CD4-positive, alpha-beta T cell treated with Interleukin-10 for 1 hour (primary cell): ENCODE measurements at places on chromosomes 2 and 18.

DNA sequence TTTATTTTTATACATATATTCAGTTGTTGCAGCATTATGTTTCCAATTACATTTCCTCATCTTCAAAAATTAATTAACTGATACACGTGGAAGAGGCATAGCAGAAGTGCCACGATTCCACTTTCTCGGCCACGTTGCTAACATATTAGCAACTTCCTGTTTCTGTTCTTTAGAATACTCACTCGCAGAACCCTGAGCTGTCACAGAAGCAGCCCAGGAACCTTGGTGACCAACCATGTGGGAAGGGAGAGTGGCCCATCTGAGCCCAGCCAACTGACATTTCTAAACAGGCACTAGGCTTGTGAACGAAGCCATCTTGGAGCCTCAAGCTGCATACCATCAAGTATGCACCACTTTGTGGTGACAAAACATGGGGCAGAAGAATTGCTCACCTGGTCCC is 350.1 kb downstream of the CBLN2 start:
- no peak for DNase-seq

DNA sequence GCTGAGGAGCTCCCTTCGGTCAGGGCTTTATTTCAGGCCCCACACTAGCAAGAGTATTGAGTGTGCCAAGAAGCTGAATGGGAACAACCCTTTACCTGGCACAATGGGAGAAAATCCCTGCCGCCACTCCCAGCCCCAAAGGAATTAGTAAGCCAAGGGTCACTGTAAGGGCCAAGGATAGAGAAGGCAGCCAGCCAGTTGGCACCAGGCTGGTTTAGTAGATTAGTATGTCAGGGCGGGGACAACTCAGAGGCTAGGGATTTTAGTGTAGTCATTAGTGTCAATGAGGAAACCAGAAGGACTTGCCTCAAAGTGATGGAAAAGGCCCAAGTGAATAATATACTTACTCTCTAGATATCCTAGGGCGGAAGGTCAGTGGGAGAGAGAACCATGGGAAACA is 34.9 kb upstream of the CYP26B1 start:
- DNase-seq: no peak

GRCh38 chr2:207108440-207108839 is 57.3 kb downstream of the KLF7 start:
- no peak for DNase-seq

GRCh38 chr2:231334179-231334930 is 61.2 kb upstream of the B3GNT7 start:
- no peak for DNase-seq

- DNase-seq: no peak
Measured at GRCh38 chr2:225104971-225105370, 62.7 kb upstream of the DOCK10 start.

DNA sequence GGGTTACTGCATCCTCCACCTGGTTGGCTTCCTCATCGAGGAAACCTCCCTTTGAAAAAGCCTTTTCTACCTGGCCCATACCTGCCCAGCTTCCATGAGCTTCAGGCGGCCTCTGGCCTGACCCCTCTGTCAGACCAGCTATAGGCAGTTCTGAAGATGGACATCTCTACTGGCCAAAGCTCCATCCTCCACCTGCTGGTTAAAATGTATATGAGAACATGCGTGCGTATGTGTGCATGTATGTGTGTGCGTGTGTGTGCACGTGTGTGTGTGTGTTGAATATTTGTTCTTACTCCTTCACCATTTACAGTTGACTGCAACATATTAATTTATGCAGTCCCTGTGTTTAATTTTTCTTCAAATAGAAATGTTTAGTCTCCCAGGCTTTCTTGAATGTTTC is 642.4 kb upstream of the RAB6C start:
- DNase-seq: no peak

DNA sequence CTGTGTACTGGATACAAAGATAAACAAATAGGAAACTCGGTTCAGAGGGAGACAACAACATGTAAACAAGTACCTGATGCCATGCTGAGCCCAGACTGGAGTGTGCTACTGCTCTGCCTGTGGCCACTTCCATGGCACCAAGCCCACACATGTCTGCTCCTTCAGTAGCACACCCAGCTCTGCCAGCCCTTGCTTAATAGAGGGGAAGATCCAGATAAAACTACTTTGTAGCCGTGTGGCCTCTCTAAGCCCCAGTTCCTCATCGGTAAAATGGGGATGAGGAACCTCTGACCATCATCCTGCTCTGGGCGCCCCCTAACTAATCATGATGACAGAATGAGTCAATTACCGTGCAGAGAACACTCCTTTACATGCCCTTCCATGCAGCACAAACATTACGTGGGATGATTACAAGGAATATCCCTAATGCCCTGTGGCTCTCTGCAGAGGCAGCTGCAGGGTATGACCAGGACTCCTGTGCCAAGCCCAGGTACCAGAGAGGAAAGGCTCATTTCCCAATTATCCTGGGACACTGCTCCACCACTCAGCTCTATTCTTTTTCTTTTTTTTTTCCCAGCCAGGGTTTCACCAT is 34.9 kb downstream of the DNMT3A start:
- no peak for DNase-seq

DNA sequence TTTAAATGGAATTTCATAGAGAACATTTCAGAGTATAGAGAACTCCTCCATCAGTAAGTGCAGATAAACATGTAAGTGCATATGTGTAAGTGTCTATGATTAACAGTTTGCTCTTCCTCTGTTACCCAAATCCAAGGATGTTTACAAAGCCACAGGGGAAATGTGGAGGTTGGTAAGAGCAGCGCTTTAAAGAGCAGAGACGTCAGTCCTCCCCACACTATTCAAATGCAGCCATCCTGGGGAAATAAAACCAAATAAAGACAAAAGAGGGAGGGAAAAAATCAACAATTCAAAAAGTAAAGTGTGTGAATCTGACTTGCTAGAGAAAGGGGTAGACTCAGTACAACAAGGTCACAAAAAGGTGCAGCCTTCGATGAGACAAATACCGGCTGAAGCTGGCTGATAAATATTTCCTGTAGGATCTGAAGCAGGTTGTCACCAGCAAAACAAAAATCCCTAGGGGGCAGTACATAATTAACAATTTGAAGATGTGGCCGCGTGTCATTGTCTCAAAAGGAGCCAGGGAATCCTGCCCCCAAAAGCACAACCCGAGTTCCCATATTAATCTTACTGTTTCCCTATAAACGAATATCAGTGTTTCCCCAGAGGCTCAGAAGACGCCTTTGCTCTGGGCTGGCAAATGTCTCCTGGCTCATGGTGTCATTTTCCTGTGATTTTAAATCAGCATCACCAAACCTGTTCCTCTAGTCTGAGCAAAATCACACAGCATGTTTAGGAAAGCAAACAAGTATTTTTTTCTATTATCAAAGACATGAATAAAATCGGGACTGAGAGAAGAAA is 216.5 kb downstream of the CDCA7 start:
- no peak for DNase-seq

GRCh38 chr2:144356402-144356801 is 163.5 kb downstream of the ZEB2 start:
- no peak for DNase-seq

- DNase-seq: no peak
Measured at GRCh38 chr2:39954346-39954745, 175.3 kb upstream of the THUMPD2 start.

DNA sequence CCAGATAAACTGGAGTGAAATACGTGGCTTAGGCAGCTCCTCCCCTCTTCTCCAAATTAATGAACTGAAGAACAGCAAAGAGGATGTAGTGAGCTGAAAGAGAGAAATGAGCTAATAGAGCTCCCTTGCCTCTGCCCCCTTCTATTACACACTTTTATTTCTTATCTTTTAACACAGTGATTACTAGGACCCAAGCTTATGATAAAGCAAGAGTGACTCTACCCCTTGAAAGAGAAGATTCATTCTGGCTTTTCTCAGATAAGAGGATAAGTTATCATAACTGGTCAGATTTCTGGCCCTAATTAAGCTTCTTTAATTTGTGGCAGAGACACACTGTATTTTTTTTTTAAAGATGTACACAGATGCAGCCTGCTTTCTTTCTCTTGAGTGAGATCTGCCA is 102.2 kb downstream of the MSTN start:
- no peak for DNase-seq

DNA sequence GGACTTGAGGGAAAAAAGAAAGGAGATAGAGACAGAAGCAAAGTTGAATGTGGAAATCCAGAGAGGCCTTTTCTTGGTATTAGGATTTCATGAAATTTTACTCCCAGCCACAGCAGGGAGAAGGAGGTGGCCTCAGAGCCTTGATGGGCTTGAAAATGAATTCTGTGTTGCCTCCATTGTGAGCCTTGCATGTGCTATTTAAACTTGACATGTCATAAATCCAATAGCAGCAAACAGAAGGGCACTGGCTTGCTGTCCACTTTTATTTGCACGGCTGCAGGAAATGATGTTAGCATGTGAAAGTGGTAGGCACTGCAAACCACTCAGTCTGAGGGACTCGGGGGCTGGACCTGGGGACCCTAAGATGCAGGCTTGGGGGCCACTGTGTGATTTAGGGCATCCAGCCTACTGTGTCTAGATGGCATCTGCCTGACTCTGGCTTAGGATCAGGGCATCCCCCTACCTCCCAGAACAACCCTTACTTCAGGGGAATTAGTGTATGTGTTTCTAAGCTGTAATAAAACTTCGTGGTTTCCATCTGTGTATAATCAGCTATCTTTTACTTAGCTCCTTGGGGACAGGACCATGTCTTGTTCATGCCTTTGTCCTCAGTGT is 139.1 kb upstream of the SKOR2 start:
- DNase-seq: no peak

- DNase-seq: no peak
Measured at GRCh38 chr2:175156534-175156933, 11.5 kb downstream of the ATF2 start.

GRCh38 chr2:57432528-57432927 is 614.1 kb upstream of the VRK2 start:
- no peak for DNase-seq

GRCh38 chr2:46229134-46230063 is 67.8 kb upstream of the EPAS1 start:
- peak; percentile 48 for DNase-seq
